ENCODE measurements at places on chromosomes 13 and 19.
A peak's percentile ranks its signal among the peaks of the same experiment; 100 is the strongest.

- no peak for DNase-seq
These were observed 852 bp upstream of the CYP4F12 start for GRCh38 chr19:15671891-15672579.

DNA sequence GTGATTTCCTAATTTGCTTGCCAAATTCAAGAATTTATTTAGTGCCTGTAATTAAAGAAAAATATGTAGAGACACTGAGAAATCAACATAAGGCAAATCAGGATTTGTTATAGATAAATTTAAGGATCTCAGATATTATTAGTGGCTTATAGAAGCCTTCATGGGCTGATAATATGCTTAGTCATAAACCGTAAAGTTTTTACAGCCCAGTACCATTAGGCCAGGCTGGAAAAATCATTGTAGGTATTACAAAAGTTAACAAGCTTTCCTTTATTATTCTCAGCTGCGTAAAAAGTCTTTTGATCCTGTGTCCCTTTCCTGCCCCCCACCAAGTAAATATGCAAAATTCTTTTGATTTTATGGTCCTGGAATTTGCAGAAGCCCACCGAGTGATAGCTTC lies 58.2 kb downstream of the SLITRK6 start:
- DNase-seq: no peak

DNA sequence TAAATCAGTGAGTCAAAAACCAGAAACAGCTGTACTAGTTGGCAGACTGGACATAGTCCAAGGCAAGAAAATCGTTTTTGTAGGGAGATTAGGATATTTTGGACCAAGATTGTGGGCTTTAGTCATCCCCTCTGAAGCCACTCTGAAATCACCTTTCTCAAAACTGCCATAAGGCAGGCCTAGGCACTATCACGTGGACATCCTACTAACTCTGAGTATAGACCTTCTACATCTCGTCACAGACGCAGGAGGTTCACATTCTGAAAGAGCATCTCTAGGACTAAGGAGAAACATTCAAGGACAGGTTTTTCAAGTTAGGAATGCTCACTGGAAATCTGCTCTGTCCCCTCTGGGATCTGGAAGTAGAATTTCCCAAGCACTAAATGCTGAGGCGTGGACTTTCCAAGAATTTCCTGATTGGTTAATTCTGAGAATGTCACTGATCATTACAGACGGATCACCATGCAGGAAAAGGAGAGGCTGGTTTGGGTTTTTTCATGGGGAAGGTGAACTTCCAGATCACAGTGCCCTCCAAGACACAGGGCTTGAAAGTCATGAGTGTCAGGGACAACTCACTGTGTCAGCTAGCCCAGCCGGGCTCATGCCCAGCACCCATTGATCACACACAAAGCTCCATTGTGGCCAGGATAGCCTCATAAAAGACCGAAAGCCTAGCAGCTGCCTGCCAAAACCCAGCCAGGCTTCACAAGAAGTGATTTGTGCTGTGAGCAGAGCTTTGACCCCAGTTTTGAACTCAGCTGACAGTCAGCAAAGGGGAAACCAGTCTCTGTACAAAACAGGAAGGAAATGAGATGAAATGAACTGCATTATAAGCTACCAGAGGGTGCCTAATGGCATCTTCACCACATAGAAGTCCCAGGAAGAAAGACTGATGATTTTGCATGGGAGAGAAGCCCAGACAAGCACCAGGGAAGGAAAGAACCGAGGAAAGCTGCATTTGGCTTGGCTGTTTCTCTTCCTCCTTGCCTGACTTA lies 2.7 kb upstream of the RUBCNL start:
- DNase-seq: peak; percentile 84

- DNase-seq: no peak
These were observed 6.1 kb upstream of the IFNL4 start for GRCh38 chr19:39254531-39255345.
